Smooth muscle cell of trachea (primary cell): ENCODE measurements at places on chromosomes 5 and 9. TPM values are rescaled to one million over a fixed set of nuclear protein-coding genes. Genes with fewer than 3 reads are reported as not detected.

The LHX3 gene
- total RNA-seq = under 0.01 TPM in 1 of 2 replicates, not detected in the other

The SNCB gene
- 0.33 and 1.6 TPM in 2 replicates for total RNA-seq

The DRD1 gene
- under 0.01 TPM in 1 of 2 replicates, not detected in the other for total RNA-seq

The DNM1 gene
- total RNA-seq = 83.0 and 86.0 TPM in 2 replicates

The SPINK4 gene
- not detected in 2 replicates for total RNA-seq

The PTGDS gene
- 2.8 and 36.7 TPM in 2 replicates for total RNA-seq

The INSL6 gene
- total RNA-seq = not detected in 2 replicates

The SH3TC2 gene
- 1.5 and 3.3 TPM in 2 replicates for total RNA-seq

The ELOVL7 gene
- 0.33 TPM in 1 of 2 replicates, not detected in the other for total RNA-seq

The GRM6 gene
- total RNA-seq = not detected in 2 replicates

The EIF4EBP3 gene
- 1.5 and 3.3 TPM in 2 replicates for total RNA-seq

The NFIB gene
- total RNA-seq = 13.7 and 40.7 TPM in 2 replicates

The BHMT gene
- total RNA-seq = 0.15 TPM in 1 of 2 replicates, not detected in the other

The SYK gene
- not detected in 2 replicates for total RNA-seq

The PFN3 gene
- total RNA-seq = not detected in 2 replicates

The OR13J1 gene
- total RNA-seq = not detected in 2 replicates

The DAB2IP gene
- total RNA-seq = 6.7 and 22.2 TPM in 2 replicates

The CEL gene
- total RNA-seq = under 0.01 and 0.66 TPM in 2 replicates
